Stimulated activated naive B cell treated with anti-CD40 and anti-IgM and Interleukin-4, amounts not matched to agents 10 μg/mL and 1 μg/mL and 100 μg/mL, for 72 hours (primary cell): ENCODE measurements at places on chromosomes 4 and X.

- no peak overlapping the region for H3K4me3 ChIP-seq
- H3K36me3 ChIP-seq = peaks cover 5% of the 10 kb centered on the region
- no peak overlapping the region for H3K27ac ChIP-seq
- H3K27me3 ChIP-seq = no peaks in the 10 kb centered on the region
- no peak for DNase-seq
- H3K4me1 ChIP-seq = peaks cover 2% of the 10 kb centered on the region
These were observed 309.9 kb upstream of the PPP1R2C start for GRCh38 chrX:43087830-43088229.

GRCh38 chr4:87060957-87061356 is 126.1 kb downstream of the AFF1 start:
- H3K27me3 ChIP-seq = no peaks in the 10 kb centered on the region
- H3K27ac ChIP-seq = no peak overlapping the region
- peaks cover 19% of the 10 kb centered on the region for H3K36me3 ChIP-seq

DNA sequence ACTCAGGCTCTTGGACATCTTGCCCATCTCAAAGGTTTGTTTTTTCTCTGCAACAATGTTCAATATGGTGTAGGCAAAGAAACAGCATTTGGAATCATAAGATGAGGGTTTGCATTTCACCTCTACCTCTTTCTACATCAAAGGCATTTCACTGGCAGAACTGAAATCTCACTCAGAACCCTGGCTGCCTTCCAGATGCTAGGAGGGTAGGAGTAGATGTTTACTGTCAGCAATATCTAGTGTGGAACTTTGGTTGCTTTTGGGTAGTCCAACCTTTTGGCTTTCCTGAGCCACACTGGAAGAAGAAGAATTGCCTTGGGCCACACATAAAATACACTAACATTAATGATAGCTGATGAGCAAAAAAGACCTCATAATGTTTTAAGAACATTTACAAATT is 297.0 kb upstream of the KLF3 start:
- H3K27ac ChIP-seq = no peak overlapping the region
- H3K4me3 ChIP-seq = no peak overlapping the region

DNA sequence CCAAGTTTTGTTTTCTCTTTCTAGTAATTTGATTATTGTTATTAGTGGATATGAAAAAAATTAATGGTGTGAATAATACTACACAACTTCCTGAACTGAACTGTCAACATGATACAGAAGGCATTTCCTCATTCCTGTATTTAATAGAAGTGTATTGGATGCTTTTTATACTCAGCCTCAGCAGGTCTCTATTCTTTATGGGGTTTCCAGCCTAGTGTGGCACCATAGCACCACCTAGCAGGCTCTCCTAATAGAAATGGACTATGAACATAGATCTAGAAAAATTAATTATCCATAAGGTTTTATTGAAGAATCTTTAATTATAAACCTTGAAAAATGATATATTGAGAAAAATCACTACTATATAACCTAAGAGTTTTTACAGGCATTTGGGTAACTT is 52.4 kb downstream of the GLRB start:
- H3K4me3 ChIP-seq = no peak overlapping the region
- H3K27me3 ChIP-seq = no peaks in the 10 kb centered on the region
- H3K4me1 ChIP-seq = no peaks in the 10 kb centered on the region
- no peaks in the 10 kb centered on the region for H3K36me3 ChIP-seq
- H3K27ac ChIP-seq = no peak overlapping the region

DNA sequence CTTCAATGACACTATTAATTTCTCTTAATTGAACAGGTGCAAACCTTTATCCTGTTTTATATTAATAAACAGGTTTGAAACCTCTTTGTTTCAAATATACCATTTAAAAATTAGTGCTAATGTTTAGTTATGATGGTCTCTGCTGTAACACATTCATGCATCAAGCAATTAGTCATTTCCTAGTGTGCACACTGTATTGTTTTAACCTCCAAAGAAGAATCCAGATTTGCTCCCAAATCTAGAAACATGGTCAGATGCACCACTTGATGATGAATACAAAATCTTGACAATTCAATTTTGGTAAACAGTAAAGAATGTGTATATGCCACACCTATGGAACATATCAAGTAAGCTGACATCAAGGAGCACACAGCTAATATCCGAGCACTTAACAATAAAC is 157.1 kb downstream of the TRIML1 start:
- no peaks in the 10 kb centered on the region for H3K36me3 ChIP-seq
- no peaks in the 10 kb centered on the region for H3K4me1 ChIP-seq
- no peak overlapping the region for H3K4me3 ChIP-seq

DNA sequence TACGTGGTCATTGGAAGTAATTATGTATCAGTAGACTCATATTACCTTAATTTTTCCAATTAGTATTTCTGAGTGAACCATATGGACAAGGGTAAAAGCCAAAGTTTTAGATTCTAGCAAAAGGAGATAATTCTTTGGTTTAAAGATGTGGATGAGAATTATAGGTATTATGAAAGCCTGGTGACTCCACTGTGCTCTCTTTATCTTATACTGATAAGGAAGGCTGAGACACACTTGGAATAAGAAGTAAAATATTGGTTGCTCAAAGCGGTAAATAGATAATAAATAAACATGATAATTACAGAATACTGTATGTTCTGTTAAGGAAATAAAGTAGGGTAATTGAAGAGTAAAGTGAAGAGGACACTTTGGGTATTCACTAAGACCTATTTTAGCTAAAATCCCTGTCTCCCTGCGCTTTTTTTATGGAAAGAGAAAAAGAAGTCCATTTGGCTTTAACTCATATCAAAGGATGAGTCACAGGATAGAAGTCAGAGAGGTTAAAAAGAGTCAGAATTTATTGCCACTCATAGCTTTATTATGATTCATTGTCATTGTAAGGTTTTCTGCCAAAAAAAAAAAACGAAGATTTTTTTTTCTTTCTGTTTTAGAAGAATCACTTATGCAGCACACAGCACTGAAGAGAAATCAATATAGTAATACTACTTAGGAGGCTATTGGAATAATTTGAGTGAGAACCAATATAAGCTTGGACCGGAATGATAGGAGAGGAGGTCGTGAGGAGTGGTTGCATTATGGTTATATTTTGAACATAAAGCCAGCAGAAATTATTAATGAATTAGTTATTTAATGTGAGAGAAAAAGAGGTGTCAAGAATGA is 2463.1 kb downstream of the ARAP2 start:
- no peaks in the 10 kb centered on the region for H3K27me3 ChIP-seq
- no peak overlapping the region for H3K27ac ChIP-seq
- no peak overlapping the region for H3K4me3 ChIP-seq
- no peaks in the 10 kb centered on the region for H3K4me1 ChIP-seq
- DNase-seq = no peak
- H3K36me3 ChIP-seq = no peaks in the 10 kb centered on the region
